ENCODE measurements at places on chromosomes 1 and 21.

DNA sequence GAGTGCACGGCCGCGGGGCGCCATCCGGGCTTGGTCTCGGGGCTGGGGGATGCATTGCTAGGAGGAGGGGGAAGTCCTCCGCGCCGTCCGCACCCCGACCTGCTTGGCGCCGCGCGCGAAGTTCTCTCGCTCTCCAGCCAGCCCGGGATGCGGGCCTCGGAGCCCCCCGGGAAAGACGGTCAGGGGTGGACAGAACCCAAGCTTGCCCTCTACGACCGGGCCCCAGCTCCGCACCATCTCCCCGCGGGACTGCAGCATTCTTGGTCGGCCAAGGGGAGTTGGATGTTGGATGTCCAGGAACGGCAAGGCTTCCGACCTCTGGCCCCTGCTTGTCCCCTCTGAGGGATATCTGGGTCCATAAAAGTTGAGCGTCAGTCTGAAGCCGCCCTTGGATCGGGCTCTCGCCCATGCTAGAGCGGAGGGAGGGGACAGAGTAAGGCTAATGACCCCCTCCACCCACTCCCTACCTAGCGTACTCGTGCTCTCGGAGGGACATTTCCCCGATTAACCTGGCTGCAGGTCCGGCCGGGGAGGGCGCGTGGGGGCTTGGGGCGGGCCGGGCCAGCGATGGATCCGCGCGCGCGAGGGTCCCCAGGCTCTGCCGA lies 522 bp downstream of the DISP3 start:
- DNase-seq, result no peak

DNA sequence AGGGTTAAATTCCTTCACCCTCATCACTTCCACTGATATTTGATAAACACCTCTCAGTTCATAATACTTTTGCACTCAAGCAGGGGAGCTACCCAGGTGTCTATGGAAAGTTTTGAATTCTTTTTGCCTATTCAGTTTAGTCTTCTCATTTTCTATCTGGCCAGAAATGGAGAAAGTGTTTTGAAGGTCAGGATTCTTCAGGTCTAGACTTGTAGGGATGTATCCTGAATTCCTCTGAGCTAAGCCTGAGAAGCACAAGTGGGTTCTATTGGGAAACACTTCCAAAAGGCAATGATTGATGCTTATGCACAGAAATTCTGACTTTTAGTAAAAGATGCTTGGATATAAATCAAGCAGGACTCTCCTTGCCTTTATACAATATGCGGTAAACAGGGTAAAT lies 217.8 kb upstream of the HOOK1 start:
- DNase-seq, result no peak

GRCh38 chr1:219330669-219331068 lies 157.0 kb downstream of the LYPLAL1 start:
- no peak for DNase-seq

DNA sequence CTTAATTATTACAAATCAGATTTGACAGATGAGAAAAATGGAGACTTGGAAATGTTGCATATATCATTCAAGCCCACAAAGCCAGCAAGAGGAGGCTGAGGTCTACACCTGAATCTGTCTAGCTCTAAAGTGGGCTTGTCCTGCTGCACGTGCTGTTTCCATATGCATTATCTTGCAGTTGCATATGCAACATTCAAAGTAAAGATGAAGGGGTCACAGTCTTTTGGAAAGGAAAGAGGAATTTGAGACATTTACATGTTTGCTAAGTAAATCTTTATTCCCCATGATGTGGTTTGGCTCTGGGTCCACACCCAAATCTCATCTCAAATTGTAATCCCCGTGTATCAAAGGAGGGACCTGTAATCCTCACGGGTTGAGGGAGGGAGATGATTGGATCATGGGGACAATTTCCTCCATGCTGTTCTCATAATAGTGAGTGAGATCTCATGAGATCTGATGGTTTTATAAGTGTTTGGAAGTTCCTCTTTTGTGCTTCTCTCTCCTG lies 98.3 kb downstream of the BACH1 start:
- DNase-seq, result no peak

- DNase-seq, result no peak
Observed at GRCh38 chr1:198711837-198712236, 73.0 kb downstream of the PTPRC start.

- DNase-seq, result no peak
Observed at GRCh38 chr1:99858881-99859280, 8.7 kb downstream of the AGL start.

- DNase-seq, result no peak
Observed at GRCh38 chr1:10304295-10304694, 93.9 kb downstream of the KIF1B start.

GRCh38 chr1:57522575-57522974 lies 98.7 kb upstream of the DAB1 start:
- no peak for DNase-seq

GRCh38 chr1:222195857-222196256 lies 352.0 kb downstream of the HHIPL2 start:
- no peak for DNase-seq

GRCh38 chr1:187262731-187263130 lies 434.0 kb downstream of the PLA2G4A start:
- no peak for DNase-seq

Data from GM10248 (cell line).